CD4-positive, alpha-beta T cell treated with Interleukin-6 for 4 hours (primary cell): ENCODE measurements at places on chromosomes 2 and 18.

DNA sequence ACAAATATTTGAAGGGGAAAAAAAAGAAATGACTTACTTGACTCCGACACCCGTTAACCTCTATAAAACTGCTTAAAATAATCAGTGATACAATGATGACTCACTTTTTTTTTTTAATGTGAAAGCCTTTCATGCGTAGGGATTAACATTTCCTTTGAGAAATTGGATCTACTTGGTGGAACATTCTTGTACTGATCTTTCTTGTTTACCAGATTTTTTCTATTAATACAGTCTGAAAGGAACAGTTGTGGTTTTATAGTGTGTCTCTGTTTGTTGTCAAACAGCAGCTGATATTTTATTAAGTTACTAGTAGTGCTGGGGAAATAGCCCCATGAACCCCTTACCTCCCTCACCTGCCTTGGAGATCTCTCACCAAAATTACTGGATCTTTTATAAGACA, 40.2 kb upstream of the NEB start:
- no peak for DNase-seq

GRCh38 chr2:50309503-50309902, 722.4 kb downstream of the NRXN1 start:
- DNase-seq: no peak

GRCh38 chr18:3441290-3441689, 8.7 kb upstream of the TGIF1 start:
- peak; percentile 51 for DNase-seq

DNA sequence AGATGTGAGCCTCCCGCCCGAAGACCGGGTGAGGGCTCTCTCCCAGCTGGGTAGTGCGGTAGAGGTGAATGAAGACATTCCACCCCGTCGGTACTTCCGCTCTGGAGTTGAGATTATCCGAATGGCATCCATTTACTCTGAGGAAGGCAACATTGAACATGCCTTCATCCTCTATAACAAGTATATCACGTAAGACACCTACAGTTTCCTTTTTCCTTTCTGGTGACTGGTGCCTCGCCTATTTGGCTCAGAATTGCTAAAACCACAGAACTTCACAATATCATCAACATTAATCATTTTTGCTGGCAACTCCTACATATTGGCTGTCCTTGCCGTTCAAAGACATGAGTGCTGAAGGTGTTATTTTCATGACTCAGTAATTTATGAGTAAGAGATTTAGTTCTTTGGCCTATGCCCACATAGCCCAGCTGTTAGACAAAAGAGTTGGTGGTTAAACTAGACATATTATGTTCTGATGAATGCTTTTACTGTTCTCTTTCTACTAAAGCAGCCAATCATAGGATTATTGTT, 2.2 kb downstream of the STAMBP start:
- peak; percentile 15 for DNase-seq

DNA sequence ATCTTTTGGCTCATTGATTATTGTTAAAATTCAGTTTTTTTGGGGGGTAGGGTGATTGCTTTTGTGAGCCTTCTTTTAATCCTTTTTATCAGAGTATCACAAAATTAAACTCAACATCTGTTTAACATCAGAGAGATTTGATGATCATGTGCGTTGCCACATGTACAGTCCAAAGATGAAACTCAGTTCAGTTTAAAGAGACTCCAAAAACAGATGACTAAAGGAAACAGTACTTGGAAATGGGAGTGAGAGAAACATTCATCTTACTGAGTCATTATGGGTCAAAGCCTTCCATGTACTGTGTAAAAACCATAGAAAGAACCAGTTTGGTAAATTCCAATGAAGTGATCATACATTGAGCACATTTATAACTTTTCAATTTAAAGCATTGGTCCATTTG, 53.0 kb downstream of the LYPD6 start:
- no peak for DNase-seq

GRCh38 chr2:186044761-186045160, 306.2 kb downstream of the FSIP2 start:
- no peak for DNase-seq

DNA sequence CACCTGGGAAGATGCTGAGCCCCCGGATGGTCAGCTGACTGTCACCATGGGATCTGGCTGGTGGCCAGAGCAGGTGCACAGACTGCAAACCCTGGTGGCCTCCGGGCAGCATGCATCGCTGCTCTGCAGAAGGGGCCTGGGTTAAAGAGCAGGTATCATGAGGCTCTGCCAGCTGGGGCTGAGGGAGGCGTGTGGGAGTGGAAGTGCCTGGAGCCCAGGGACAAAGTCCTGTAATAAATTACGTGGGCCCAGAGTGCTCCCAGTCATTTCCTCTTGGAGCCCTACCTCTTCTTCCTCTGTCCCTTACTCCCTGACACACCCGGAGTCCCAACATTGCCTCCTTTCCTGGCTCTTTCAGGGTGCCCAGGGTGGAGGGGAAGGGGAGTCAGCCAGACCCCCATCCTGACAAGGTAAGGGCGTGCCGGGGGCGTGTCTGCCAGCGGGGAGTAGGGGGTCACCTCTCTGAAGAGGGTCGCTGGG, at the start of gene MYO7B:
Gene MYO7B (plus strand): TSS at position 262 of the 480 bp plus-strand sequence. CDS start 24,040 bp downstream, outside the sequence.
- no peak for DNase-seq

DNA sequence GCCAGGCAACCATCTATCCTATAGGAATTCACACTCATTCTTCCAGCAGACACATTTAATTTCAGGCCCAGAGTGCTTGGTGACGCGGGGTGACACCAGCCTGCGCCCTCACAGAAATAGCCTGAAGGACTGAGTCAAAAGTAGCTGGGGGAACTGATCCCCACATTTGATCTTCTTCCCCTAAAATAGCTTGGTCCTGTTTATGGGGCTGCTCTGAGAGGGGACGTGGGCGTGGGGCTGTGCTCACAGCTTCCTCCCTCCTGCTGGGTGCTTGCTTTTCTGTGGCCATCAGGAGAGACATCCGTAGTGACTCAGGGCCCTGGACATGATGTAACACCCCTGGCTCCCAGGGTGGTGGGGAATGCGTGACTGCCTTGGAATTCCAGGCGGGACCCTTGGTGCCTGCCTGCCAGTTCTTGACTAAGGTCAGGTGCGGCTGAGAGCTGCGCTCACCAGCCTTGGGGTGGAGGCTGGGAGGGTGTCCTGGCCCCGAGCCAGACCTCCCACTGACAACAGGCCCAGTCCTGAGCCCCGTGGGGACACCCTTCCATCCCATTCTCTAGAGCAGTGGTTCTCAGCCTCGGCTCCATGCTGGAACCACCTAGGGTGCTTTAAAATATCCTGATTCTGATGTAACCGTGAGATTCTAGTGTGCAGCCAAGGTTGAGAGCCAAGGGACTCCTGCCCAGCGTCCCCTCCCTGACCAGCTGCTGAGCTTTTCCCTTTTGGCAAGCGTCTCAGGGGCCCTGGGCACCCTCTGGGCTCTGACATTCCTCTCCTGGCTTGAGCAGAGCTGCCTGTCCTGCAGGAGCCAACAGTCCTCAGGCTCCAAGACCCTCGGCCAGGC, 47.4 kb upstream of the SMAD7 start:
- DNase-seq: no peak
